ENCODE measurements at places on chromosomes 12 and 14.

- no peak for DNase-seq
These were observed 61.4 kb upstream of the SCN8A start for GRCh38 chr12:51529651-51529970.

GRCh38 chr12:14960548-14961465 is 594 bp downstream of the ARHGDIB start:
- no peak for DNase-seq

GRCh38 chr12:23525450-23526072 is 423.9 kb downstream of the SOX5 start:
- DNase-seq = no peak

GRCh38 chr12:40980427-40980961 is 207.6 kb upstream of the PDZRN4 start:
- no peak for DNase-seq

- DNase-seq = no peak
These were observed 16.4 kb downstream of the HNF1A start for GRCh38 chr12:120994589-120995337.

DNA sequence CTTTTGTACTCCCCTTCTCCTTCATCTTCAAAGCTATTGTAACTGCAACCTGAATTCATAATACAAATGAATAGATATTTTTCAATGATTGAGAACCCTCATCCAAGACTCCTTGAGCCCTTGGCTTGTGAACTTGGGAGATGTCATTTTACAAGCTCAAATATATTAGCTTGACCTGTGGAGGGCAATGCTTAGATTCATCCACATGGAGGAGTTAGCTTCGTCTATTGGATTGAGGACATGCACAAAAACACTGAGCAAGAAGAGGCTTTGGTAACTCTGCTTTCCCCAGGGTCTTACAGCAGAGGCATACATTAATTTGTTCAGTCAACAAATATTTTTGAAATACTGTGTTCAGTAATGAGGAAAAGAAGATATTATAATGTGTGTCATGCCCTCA is 101.1 kb downstream of the OTOGL start:
- DNase-seq = no peak

DNA sequence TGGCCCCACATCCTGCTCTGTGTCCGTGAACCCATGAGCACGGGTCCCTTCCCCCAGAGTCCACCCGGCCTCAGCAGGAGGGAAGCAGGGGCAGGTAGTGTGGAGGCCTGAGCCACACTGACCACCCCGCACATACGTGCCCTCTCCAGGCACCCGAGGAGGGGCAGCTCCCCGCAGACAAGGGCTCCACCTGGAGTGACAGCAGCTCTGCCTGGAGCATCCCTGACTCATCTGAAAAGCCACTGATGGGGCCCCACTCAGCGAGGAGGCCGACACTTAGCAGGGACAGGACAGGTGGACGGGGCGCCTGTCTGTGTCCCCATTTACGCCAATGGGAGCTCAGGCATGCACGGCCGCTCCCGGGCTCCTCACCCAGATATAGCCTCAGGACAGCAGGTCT is 237.6 kb upstream of the SFSWAP start:
- no peak for DNase-seq

- DNase-seq = no peak
These were observed 57.5 kb downstream of the ARHGAP5 start for GRCh38 chr14:32134448-32135097.

DNA sequence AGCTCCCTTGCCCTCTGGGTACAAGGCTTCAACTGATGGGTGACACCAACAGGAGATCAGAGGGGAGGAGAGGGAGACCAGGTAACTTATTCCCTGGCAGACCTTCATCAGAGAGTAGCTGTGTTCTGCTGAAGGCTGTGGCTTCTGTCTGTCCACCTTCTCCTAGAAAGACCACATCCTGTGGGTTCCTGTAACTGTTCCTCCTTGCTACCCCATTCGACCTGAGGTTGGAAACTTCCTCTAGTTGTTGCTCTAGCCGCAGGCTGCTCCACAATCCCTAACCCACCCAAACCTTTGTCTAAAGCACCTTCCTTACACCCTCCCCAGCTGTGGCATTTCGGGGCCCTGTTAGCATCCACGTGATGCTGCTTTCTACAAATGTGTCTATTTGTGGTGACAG is 454.2 kb downstream of the DPF3 start:
- DNase-seq = no peak

GRCh38 chr12:112741106-112741505 is 50.4 kb upstream of the RPH3A start:
- no peak for DNase-seq

DNA sequence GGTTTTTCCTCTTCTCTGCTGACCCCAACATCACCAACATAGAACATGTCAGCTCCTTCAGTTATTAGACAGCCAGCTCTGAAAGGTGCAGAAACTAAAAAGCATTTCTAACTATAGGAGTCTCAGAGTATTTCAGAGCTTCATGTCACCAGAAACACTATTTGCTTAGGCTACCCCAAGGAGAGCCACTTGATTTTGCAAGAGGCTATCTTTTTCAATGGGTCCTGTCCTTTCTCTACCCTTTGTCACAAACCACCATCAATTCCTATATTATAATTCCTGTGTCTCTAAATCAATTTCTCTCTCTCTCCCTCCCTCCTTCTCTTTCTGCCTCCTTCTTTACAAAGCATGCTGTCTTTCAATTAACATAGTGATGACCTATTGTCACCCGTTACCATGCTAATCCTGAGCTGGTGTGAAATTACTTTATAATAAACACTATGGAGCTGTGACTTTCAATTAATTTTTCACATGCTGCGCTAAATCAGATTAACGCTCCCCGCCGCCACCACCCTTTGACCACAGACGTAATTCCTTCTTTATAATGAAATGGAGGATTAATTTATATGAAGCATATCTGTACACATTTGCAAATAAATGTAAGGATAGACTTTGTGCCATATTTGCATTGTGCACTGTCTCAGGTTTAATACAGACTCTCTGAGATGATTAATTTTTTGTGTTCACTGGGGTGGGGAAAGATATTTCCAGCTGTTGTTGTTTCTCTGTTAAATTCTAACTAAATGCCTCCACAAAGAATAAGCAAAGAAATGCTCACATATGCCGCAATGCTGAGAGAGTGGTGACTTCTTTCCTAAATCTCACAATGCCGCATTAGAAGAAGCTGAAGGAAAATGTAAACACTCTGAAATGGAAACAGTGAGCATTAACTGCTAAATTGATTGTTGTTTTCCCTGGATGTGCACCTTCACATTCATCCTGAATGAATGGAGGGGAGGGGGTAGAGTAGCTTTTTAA is 418.6 kb downstream of the PDZRN4 start:
- DNase-seq = no peak

DNA sequence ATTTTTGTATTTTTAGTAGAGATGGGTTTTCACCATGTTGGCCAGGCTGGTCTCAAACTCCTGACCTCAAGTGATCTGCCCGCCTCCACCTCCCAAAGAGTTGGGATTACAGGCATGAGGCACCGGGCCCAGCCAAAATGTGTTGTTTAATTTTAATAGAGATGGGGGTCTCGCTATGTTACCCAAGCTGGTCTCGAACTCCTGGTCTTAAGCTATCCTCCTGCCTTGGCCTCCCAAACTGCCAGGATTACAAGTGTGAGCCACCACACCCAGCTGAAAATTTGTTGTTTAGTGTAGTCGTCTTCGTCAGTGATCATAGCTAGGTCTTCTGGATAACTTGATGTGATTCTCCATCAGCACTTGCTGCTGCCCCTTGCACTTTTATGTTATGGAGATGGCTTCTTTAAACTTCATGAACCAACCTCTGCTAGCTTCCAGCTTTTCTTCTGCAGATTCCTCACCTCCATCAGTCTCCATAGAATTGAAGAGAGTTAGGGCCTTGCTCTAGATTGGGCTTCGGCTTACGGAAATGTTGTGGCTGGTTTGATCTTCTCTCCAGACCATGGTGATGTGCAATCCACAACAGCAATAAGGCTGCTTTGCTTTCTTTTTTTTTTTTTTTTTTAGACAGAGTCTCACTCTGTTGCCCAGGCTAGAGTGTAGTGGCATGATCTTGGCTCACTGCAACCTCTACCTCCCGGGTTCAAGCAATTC is 13.0 kb downstream of the ISCU start:
- DNase-seq = no peak

DNA sequence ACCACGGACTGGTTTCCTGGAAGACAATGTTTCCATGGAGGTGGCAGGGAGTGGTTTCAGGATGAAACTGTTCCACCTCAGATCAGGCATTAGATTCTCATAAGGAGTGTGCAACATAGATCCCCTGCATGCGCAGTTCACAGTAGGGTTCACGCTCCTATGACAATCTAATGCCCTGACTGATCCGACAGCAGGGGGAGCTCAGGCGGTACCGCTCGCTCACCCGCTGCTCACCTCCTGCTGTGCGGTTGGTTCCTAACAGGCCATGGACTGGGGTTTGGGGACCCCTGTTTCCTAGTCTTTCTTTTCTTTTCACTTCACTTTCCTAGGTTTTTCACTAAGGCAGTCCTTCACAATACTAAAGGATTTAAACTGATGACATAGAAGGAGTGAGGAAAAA is 39.6 kb downstream of the GUCY2C start:
- DNase-seq = no peak

GRCh38 chr14:71722885-71723284 is 209.3 kb upstream of the RGS6 start:
- DNase-seq = no peak

GRCh38 chr12:47407463-47408129 is 298.2 kb downstream of the RPAP3 start:
- DNase-seq = no peak

DNA sequence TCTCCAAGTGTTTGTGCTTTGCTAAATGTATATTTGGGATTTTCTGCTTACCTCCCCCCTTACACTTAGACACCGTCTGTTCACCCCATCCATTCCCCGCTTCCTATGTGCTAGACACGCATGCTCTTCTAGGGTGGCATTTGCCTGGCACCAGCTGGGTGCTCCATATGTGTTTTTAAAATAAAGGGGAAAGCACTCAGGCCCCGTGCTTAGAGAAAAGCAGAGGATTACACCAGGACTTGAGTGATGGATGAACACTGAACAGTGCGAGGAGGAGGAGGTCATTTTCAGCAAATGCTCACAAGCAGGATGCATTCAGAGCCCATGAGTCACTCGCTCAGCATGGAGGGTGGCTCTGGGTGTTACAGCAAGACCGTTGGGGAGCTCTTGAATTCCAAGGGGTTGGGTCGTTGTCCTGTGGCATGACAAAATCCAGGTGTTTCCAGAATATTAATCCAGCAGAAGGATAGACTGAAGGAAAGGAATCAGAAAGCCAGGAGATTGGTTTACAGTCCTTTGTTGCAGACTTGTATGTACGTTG is 2.9 kb upstream of the BDKRB1 start:
- no peak for DNase-seq

DNA sequence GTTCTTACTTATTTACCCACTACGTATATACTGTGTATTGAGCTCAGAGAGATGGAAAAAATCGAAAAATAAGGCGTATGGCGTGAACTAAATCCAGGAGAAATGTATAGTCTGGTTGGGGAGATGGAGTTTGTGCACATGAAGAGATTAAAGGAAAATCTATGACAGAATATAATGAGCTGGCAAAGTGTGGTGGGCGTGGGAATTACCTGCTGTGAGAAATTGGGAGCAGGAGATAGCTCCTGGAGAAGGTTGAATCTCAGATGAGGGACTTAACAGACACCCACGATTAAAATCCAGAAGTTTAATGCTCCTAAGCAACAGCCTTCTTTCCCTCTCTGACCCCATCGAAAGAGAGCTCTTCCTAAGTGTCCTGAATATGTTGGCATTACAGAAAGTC is 224.2 kb upstream of the FKBP4 start:
- DNase-seq = no peak

DNA sequence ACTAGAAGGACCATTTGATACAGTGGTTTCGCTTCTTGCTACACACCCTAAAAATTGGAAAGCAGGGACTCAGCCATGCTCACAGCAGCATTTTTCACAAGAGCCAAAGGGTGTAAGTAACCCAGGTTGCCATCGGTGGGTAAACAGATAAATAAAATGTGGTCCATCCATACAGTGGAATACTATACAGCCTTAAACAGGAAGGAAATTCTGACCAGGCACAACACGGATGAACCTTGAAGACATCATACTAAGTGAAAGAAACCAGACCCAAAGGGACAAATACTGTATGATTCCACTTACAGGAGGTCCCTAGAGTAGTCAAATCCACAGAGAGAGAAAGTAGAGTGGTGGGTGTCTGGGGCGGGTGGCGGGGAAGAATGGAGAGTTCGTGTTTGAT is 220.9 kb downstream of the PHETA1 start:
- DNase-seq = no peak
